ENCODE measurements at places on chromosomes 4 and X. TPM values are rescaled to one million over a fixed set of nuclear protein-coding genes. Genes with fewer than 3 reads are reported as not detected.

FAM199X gene
- total RNA-seq, result 56.8 TPM

DNA sequence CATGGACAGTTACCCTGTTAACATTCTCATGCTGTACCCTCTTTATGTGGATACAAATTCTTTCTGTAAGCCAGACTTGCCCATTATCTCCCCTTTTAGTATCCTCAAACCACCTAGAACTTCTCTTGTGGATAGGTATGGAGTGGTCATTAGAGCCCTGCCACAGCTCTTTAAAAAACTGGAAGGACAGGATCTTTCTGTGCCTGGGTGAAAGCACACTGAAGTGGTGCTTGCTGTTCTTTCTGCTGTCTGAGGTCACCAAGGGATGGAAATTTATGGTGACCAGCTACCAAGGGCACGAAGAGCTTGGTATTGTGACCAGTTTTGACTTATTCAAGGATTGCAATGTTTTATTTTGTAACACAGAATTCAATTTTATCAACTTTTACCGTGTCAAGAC, 344.2 kb downstream of the CBLL2 start:
- no peaks in the 10 kb centered on the region for H3K27me3 ChIP-seq
- no peaks in the 10 kb centered on the region for H3K4me1 ChIP-seq
- H3K27ac ChIP-seq, result no peak overlapping the region
- H3K36me3 ChIP-seq, result no peaks in the 10 kb centered on the region

CT83 gene
- total RNA-seq, result not detected

DNA sequence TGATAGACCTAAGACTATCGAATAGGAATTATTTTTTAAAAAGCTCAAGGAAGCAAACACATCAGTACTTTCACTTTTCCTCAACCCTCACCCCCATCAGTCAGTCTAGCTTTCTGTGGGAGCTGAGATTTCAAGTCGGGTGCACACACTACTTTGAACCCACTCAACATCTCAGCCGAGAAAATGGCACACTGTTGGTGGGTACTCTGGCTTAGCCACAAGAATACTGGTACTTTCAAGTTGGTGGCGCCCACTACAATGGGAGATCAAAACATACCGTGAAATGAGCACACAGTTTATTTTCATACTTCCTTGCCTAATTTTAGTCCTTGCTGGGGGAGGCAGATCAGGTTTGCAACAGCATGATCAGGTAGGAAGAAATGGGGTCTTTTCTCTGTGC, 10.2 kb downstream of the CD40LG start:
- no peaks in the 10 kb centered on the region for H3K36me3 ChIP-seq
- no peak overlapping the region for H3K4me3 ChIP-seq
- DNase-seq, result no peak
- H3K27ac ChIP-seq, result no peak overlapping the region

DNA sequence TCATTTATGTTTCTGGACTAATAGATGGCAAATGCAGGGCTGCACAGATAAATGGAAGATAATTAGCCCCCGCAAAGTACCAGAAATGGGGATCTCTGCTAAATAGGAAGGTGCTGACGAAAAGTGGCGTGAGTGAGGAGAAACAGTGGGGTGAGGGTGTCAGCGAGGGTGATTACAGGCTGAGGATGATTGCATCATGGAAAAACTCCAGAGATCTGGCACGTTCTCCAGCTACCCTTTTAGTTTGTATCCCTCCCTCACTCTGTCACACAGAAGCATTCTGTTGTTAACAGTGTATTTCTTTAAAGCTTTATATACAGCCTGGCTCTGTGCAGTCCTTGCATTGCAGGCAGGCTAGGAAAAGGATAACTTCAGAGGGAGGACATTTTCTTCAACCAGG, 309.6 kb upstream of the DDX53 start:
- H3K36me3 ChIP-seq, result no peaks in the 10 kb centered on the region
- no peaks in the 10 kb centered on the region for H3K27me3 ChIP-seq
- no peak for DNase-seq
- no peak overlapping the region for H3K27ac ChIP-seq
- H3K4me1 ChIP-seq, result no peaks in the 10 kb centered on the region

DNA sequence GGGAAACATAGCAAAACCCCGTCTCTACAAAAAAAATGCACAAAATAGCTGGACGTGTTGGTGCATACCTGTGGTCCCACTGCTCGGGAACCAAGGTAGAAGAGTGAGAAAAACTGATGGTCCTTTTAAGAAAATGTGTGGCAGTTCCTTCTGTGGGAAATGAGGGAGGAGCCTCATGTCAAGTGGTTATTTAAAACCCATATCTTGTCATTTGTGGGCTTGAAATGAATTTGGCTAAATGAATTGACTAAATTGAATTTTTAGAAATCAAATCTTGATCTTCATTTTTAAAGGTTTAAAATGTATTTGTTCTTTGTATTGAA, 16.2 kb upstream of the LAMP2 start:
- peaks cover 5% of the 10 kb centered on the region for H3K4me1 ChIP-seq
- H3K36me3 ChIP-seq, result no peaks in the 10 kb centered on the region
- DNase-seq, result no peak

GRCh38 chr4:10877076-10877475, 192.5 kb upstream of the CLNK start:
- H3K4me1 ChIP-seq, result no peaks in the 10 kb centered on the region
- H3K36me3 ChIP-seq, result no peaks in the 10 kb centered on the region

STS gene
- total RNA-seq, result 2.0 TPM

FGF5 gene
- total RNA-seq, result 1.3 TPM

FRMD7 gene
- total RNA-seq, result not detected

MTTP gene
- 0.26 TPM for total RNA-seq

DNA sequence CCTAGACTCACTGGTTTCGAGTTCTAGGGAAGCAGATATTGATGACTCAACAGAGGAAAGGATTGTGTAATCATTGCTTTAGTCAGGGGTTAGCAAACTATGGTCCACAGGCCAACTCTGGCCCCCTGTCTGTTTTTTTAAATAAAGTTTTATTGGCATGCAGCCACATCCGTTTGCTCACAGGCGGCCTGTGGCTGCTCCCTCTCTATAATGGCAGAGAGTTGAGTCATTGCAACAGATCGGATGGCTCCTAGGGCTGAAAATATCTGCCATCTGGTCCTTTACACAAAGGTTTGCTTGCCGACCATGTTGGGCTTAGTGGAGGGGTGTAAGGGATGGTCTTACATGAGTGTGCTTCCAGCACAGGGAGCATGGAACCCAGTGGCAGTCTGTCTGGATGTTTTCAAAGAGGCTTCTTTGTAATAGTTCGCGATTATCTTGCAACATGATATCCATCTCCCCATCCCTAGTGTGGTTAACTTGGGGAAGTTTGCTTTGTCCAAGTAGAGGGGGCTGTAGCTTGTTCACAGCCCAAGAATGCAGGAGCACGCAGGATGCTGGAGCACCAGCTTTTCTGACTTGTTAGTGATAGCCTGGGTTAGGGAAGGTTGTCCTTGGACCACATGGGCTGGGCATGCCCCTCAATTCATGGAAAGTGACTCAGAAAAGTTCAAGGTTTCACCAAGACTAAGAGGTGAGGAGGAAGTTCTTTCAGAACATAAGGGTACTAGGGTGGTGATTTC, 59.3 kb upstream of the CLDN34 start:
- H3K27ac ChIP-seq, result no peak overlapping the region
- H3K36me3 ChIP-seq, result no peaks in the 10 kb centered on the region
- no peaks in the 10 kb centered on the region for H3K4me1 ChIP-seq
- H3K27me3 ChIP-seq, result no peaks in the 10 kb centered on the region
- no peak for DNase-seq

DNA sequence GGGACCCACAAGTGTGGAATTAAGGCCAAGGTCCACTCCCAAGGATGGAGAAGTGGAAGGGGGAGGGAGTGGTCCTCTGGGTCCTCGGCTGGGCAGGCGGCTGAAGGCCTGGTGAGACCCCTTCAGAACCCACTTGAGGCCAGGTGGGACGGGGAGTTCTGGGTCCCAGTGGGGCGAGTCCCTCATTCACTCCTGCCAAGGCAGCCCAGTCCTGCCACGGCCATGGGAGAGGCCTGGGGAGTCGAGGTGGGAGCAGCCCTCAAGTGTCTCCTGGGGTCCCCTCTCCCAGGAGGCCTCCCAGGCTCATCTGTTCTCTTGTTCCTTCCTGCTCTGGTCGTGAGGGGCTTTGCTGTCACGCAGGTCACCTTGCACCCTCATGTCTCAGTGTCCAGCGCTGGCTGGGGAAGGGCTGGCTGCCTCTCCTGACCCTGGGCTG, 6.1 kb upstream of the SH3BP2 start:
- no peaks in the 10 kb centered on the region for H3K27me3 ChIP-seq
- peaks cover 12% of the 10 kb centered on the region for H3K4me1 ChIP-seq
- H3K27ac ChIP-seq, result no peak overlapping the region
- no peak for DNase-seq
- H3K4me3 ChIP-seq, result no peak overlapping the region

GRCh38 chr4:66629927-66630326, 915.4 kb downstream of the CENPC start:
- no peak overlapping the region for H3K27ac ChIP-seq
- H3K36me3 ChIP-seq, result no peaks in the 10 kb centered on the region
- DNase-seq, result no peak
- H3K27me3 ChIP-seq, result no peaks in the 10 kb centered on the region
- H3K4me1 ChIP-seq, result no peaks in the 10 kb centered on the region

DNA sequence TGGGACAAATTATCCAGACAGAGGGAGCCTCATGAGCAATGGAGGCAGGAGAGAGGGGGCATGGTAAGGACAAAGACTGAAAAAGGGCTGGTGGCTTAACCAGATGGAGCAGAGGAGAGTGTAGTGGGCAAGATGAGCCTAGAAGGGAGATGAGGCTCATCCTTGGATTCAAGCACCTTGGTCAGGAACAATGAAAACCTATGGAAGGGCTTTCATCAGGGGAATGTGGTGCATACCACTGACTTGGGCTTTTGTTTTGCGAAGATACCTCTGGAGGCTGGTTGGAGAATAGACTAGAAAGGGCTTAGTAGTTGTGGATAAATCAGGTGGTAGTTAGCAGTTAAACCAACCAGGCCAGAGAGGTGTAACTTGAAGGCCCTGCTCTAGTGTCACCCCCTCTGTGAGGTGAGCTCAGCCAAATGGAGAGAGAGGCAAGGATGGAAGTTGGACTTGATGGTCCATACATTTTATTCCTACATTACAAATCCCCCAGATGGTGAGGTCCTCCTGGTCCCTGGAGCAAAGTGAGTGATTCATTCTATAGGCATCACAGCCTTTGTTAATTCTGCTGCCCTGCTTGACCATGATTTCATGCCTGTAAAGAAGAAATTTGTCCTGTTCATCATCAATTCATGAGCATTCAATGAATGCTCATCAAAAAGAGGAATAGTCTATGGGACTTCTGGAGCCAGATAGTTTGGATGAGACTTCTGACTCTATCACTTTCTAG, 264.8 kb upstream of the IGFBP7 start:
- no peaks in the 10 kb centered on the region for H3K27me3 ChIP-seq
- H3K36me3 ChIP-seq, result no peaks in the 10 kb centered on the region
- H3K4me3 ChIP-seq, result no peak overlapping the region
- no peak overlapping the region for H3K27ac ChIP-seq
- H3K4me1 ChIP-seq, result no peaks in the 10 kb centered on the region

KLKB1 gene
- not detected for total RNA-seq

DNA sequence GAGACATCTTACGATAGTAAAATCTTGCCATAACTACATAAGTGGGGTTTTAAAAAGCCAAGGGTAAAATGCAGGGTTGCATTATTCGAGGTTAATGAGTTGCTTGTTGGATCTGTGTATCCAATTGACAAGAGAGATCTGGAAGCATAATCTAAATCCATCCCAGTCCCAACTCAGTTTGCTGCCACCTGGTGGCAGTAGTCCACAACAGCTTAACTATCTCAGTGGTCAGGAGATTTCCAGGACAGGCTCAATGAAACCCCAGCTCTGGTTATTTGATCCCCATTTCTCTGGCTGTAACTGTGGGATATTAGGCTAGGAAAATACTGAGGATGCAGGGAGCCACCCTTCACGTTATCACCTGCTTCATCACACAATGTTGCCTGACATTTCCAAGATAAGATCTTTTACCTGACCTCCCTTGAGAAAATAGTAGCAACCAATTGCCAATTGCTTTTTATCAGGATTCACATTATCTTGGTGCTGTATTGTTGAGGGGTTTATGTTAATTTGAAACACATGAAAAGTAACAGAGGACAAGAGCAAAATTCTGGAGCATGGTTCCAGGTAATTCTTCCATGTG, 88.2 kb upstream of the TNIP3 start:
- H3K4me1 ChIP-seq, result no peaks in the 10 kb centered on the region
- no peaks in the 10 kb centered on the region for H3K36me3 ChIP-seq
- peak; percentile 42 for DNase-seq
- H3K27ac ChIP-seq, result no peak overlapping the region

GRCh38 chrX:23304881-23305280, 29.8 kb upstream of the PTCHD1 start:
- no peaks in the 10 kb centered on the region for H3K36me3 ChIP-seq
- H3K27me3 ChIP-seq, result no peaks in the 10 kb centered on the region
- no peaks in the 10 kb centered on the region for H3K4me1 ChIP-seq

GRCh38 chr4:37760840-37761239, 65.6 kb upstream of the PGM2 start:
- no peaks in the 10 kb centered on the region for H3K4me1 ChIP-seq
- no peaks in the 10 kb centered on the region for H3K27me3 ChIP-seq
- no peak overlapping the region for H3K4me3 ChIP-seq
- no peak overlapping the region for H3K27ac ChIP-seq
- DNase-seq, result no peak
- no peaks in the 10 kb centered on the region for H3K36me3 ChIP-seq

DNA sequence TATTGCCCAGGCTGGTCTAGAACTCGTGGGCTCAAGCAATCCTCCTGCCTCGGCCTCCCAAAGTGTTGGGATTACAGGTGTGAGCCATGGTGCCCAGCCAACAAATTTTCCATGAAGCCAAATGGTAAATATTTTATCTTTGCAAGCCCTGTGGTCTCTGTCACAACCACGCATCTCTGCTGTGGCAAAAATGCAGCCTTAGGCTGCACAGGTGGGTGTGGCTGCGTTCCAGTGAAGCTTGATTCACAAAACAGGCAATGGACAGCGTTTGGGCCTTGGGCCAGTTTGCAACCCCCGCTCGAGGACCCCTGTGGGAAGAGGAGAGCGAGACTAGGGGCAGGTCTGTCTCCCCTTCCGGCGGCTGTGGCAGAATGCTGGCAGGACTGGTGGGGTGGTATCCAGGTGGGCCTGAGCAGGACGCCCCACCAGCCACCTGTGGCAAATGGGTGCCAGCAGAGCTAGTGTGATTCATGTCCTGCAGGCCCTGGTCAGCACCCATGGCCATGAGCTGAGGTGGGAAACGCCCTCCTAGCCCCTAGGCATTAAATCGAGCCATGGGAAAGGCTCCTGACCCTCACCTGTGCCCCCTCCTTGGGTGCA, 19.7 kb downstream of the HTRA3 start:
- H3K27me3 ChIP-seq, result no peaks in the 10 kb centered on the region
- no peaks in the 10 kb centered on the region for H3K36me3 ChIP-seq
- no peak for DNase-seq

GRCh38 chrX:18855919-18856644, 127.8 kb downstream of the PHKA2 start:
- H3K4me3 ChIP-seq, result no peak overlapping the region
- H3K27ac ChIP-seq, result no peak overlapping the region
- H3K4me1 ChIP-seq, result no peaks in the 10 kb centered on the region
- H3K27me3 ChIP-seq, result no peaks in the 10 kb centered on the region

DNA sequence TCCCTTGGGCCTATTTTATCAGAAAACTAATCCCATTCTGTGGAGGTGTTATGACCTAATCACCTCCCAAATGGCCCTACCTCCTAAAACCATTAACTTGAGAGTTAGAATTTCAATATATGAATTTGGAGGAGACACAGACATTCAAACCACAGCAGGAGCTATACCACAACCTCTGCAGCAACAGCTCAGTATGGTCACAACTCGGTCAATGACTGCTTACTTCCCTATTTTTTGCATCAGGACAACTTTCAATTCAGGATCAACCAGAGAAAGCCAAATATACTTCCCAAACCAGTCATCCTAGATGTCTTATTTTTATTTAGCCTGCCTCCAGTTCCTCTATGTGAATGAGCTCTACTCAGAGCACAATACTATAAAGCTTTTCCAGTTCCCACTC, 11.3 kb upstream of the SMARCA5 start:
- no peaks in the 10 kb centered on the region for H3K36me3 ChIP-seq
- H3K4me3 ChIP-seq, result no peak overlapping the region
- no peaks in the 10 kb centered on the region for H3K4me1 ChIP-seq

PALLD gene
- 6.5 TPM for total RNA-seq
